ENCODE measurements at places on chromosomes 11 and 22. TPM values are rescaled to one million over a fixed set of nuclear protein-coding genes. Genes with fewer than 3 reads are reported as not detected.

DNA sequence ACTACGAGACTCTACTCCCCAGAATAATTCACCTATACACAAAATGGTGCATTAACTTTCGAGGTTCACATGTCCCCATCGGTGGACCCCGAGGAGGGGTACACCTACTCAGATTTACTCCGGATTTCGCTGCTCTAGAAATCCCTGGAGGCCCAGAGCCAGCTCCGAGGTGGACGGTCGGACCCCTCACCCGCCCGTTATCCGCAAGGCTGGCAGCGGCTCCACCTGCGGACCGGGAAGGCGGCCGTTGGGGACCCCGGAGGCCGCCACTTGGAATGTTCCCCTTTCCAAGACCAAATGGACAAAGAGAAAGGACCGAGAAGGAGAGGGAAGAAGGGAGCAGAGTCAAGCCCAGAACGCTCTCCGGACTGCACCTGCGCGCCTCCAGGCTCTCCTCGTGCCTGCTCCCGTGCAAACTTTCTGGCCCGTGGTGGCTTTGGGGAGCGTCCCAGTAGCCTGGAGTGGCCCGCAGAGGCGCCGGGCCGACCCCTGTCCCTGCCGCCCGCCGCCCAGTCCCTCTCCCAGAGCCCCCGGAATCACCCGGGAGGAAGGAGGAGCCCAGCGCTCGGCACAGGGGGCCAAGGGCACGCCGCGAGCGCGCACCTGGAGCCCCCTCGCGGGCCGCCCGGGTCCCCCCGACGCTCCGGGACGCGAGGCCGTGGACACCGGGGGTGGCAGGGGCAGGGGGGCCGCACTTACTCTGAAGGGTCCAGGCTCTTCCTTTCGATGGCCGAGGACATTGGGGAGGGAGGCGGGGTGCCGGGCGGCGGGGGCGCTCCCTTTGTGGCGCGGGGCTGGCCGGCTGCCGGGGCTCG, 23.0 kb downstream of the LMO2 start:
- DNase-seq: no peak

DNA sequence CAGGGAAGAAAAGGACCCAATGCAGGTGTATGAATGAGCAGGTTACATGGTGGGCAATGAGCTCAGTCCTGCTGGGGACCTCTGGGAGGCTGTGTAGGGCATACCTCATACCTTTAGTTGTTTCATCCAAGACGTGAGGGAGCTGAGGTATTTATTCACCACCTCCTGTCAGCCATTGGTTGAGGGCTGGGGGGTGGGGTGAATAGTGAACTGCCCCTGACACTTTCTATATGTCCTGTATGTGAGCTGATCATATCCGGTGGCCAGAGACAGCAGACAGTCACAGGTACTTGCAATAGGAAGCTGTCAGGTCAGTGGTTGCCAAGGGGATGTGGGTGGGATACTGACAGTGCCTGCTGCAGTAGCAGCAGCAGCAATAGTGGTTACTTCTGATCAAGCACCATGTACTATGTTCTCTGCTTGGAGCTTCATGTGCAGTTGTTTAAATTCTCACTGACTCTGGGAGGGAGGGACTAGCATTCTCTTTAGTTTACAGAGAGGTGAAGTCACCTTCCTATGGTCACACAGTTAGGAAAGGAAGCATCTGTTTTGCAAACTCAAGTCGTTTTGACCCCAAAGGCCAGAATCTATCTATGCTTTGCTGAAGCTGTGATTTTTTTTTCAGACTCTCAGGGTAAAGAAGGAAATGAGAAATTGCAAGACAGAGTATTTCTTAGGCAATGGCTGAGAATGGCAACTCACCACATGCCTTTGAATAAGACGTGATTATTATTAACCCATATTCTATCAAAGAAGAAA, 54.0 kb downstream of the MIAT start:
- no peak for DNase-seq

GRCh38 chr11:66287211-66287888, 1.6 kb downstream of the YIF1A start:
- no peak for DNase-seq

The CFAP68 gene
- 14.0 TPM for total RNA-seq
